A673 (cell line): ENCODE measurements at places on chromosomes 3 and 15. TPM values are rescaled to one million over a fixed set of nuclear protein-coding genes. Genes with fewer than 3 reads are reported as not detected.
A peak's percentile ranks its signal among the peaks of the same experiment; 100 is the strongest.

DNA sequence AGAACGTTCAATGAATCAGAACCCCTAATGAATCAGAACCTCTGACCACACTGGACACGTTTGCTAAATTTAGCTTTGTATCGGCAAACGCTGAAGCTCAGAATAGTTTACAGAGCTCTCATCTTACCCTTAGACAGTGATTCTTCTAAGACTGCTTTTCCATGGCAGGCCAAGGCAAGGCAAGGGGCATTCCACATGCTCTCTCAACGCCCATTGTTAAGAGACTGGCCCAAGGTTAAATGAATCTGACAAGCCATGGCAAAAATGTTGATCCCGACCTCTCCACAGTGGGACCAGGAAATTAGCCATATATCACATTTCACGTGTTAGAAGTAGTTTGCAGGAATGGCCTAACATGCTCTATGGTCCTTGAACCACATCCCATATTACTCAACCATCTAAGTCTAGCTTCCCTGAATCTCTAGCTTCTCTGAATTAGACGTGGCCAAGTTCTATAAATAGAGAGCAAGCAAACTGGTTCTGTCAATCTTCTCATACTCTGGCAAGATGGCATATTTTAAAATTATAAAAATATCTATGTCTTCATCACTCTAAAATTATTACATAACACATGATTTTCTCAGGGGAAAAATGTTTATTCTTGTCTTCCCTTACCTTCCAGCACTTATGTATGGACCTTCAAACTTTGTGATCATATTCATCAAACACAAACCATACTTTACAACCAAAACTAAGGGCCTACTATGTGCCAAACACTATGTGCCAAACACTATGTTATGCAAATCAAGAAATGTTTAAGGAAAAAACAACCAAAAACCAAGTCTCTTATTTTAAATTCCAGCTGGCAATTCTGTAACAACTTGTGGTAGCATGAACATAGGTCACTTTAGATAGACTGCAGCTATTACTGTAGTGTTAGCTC lies 54.3 kb downstream of the AAGAB start:
- DNase-seq, result no peak

GP5 gene
- total RNA-seq, result 0.09 and 0.11 TPM in 2 replicates

LRRFIP2 gene
- total RNA-seq, result 40.2 and 41.6 TPM in 2 replicates

IQCF5 gene
- not detected in 2 replicates for total RNA-seq

GRCh38 chr3:61439122-61439458 lies 122.3 kb upstream of the PTPRG start:
- no peak for DNase-seq

CEMIP gene
- total RNA-seq, result not detected in 2 replicates

GOLGA6A gene
- total RNA-seq, result not detected in 2 replicates

SATB1 gene
- 5.2 and 5.9 TPM in 2 replicates for total RNA-seq

CDHR4 gene
- 0.48 TPM in 1 of 2 replicates, not detected in the other for total RNA-seq

GRCh38 chr3:46284981-46285683 lies 42.9 kb downstream of the CCR3 start:
- DNase-seq, result no peak

- DNase-seq, result no peak
These were observed 43.1 kb downstream of the DNAJB8 start for GRCh38 chr3:128423525-128424147.

RPUSD3 gene
- total RNA-seq, result 46.9 and 67.2 TPM in 2 replicates

CTXN2 gene
- not detected in 2 replicates for total RNA-seq

GP9 gene
- not detected in 2 replicates for total RNA-seq

GRCh38 chr15:52080031-52080430 lies 32.5 kb downstream of the BCL2L10 start:
- no peak for DNase-seq

DNA sequence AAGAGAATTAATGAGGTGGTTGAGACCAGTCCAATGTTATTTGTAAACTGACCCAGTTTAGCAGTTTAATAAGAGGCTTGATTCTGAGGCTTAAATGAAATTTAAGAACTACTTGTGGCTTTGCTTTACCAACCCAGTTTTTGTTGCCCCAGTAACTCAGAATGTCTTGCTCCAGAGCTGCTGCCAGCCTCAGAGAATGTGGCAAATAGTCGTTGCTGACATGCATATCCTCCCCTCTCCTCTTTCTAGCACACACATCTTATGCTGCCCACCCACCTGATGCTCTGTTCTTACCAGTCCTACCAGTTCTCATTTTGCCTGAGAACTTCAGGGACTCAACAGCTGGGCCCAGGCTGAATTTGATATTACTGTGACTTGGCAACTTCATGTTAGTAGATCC lies 92.4 kb upstream of the TSC22D2 start:
- DNase-seq, result no peak

SGO1 gene
- 31.4 and 31.7 TPM in 2 replicates for total RNA-seq

- no peak for DNase-seq
These were observed 145.8 kb downstream of the CHDH start for GRCh38 chr3:53700441-53700840.

DNA sequence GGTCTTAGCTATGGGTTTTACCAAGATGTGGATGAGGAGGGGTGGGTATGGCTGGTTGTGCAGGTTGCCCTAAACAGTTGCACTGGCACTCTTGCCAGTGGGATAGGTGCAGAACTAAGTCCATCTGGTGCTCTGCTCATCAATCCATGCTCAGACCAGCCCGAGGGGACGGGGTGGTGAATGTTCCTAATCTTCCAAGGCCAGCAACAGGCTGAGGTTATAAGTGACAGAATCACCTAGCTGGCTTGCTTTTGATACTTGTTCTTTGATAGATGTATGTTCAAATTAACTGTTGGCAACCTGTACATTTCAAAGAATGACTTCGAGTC lies 53.5 kb upstream of the CCR2 start:
- no peak for DNase-seq

- no peak for DNase-seq
These were observed 1.7 kb downstream of the SEC13 start for GRCh38 chr3:10319251-10319650.

DNA sequence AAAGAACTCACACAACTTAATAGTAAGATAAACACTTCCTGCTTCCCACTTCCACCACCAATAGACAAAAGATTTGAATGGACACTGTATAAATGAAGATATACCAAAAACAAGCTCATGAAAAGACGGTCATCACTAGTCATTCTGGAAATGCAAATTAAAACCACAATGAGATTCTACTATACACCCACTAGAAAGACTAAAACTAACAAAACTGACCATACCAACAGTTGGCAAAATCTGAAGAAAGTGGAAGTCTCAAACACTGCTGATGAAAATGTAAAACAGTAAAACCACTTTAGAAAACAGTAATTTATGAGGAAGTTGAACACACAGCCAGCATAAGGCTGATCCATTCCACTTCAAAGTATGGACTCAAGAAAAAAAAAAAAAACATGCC lies 35.6 kb upstream of the CD96 start:
- no peak for DNase-seq

DNA sequence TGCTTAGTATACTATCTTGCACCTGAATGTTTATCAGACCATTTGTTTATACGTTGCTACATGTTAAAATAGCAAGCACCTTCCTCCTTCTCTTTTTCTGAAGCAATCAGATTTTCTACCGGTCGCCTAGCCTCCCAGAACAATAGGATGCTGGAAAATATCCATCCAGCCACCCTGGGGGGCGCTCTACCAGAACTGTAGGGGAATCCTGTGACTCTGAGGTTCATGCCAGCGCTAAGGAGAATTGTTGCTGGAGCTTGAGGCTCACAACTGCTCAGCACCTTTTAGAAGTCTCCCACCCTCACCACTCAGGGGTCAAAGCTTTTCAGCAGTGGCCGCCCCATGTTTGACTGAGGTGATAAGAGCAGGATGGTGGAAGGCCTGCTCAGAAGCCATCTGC lies 27.5 kb downstream of the SQOR start:
- DNase-seq, result no peak

DNA sequence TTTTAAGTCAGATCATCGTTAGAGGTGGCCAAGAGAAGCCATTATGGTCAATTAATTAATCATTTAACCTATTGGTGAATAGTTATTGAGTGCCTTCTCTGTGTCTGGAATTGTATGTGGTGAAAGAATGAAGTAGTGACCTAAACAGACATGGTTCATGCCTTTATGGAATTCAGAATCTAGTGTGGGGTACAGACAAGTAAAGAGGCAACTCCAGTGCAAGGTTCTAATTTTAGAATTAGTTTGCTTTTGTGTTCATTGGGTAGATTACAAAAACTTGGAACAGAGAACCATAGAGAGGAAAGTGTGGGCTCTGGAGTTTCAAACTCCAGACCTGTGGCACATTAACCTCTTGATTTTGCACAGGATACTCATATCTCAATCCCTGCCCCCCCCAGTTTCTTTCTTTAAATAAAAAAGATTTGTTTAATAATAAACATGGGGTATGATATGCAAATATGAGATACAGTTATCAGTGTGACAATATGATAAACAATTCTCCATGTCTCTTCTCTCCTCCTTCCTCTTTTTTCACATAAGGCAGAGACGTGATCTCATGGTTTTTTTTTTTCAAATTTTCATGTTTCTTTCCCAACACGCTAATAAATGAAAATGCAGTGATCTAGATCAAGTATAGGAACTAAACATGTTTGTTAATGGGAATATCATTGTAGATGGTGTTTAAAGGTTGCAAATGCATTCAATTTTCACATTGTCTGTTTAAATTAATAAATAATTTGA lies 117.9 kb downstream of the MITF start:
- DNase-seq, result no peak

GRCh38 chr3:25747033-25747432 lies 36.2 kb downstream of the NGLY1 start:
- no peak for DNase-seq

GRCh38 chr3:147099076-147099475 lies 307.3 kb downstream of the ZIC4 start:
- no peak for DNase-seq

DNA sequence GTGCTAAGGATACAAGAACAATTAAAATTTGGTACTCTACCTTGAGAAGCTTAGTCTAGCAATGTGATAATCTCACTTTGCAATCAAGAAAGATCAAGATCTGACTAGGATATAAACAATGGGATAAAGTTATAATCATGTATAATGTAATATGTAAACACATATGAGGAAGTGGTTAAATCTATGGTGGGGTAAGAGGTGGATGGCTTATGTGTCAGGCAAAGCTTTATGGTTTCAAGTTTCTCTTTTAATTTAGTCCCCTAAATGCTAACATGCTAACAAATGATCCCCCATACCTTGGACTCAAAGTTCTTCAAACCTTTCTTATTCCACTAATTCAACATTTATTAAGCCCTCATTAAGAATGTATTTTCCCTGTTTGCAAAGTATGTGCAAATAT lies 2.5 kb downstream of the RSL24D1 start:
- DNase-seq, result no peak

SCAANT1 gene
- not detected in 2 replicates for total RNA-seq

GRCh38 chr3:44058022-44058867 lies 183.4 kb upstream of the TOPAZ1 start:
- DNase-seq, result peak; percentile 28

- DNase-seq, result peak; percentile 87
These were observed 2.8 kb downstream of the SQOR start for GRCh38 chr15:45637552-45638033.

- DNase-seq, result no peak
These were observed 232.5 kb downstream of the CHST2 start for GRCh38 chr3:143351895-143352608.

DNA sequence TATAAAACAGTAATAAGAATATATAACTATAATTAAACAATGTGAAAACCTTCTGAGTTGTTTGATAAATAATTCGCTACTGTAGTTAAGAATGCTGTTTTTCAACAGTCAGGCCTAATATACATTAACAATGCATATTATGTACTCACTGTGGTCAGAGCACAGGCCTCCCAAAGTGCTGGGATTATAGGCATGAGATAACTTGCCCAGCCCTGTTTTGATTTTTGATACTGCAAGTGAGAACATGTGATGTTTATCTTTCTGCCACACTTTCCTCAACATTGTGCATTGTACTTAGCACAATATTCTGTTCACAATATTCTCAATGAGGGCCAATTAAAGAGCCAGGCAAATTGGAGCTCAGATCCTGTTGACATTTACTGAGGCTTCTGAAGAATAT lies 274.5 kb upstream of the RARB start:
- DNase-seq, result no peak

- no peak for DNase-seq
These were observed 76.1 kb upstream of the GAP43 start for GRCh38 chr3:115547207-115547606.

DNA sequence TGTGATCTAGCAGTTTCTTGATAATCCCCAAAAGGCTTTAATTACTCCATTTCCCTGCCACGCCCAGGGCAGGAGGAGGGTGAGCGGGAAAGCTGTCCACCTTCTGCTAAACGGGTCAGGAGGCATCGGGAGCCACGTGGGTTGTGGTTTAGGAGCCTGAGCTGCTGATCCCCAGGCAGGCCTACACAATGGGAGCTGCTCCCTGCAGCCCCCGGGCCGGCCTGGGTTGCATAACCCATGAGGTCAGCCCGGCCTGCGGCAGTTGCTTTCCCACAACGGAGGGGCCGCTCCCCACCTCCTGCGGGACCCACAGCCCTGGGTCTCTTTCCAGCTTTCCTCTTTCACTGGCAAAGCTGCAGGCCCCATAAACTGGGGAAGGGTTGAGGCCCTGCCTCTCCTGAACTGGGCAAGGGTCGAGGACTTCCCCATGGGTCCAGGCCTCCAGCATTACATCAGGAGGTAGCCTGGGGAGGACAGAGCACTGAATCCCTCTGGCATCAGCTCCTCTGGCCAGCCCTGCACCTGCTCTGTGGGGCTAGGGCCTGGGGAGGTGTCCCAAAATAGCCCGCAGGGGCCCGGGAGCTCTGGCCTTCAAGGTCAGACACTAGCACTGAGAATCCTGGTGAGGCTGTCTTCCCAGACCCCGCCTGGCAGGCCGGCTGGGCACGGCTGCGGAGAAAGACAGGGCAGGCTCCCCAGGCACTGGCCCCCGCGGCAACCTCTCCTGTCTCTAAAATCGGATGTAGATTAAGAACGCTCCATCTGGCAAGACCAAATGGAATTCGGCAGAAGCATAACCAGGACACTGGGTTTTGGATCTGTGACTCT lies 47.3 kb downstream of the ZDHHC19 start:
- no peak for DNase-seq

TIMP4 gene
- total RNA-seq, result 10.2 and 13.3 TPM in 2 replicates

GRCh38 chr3:123693584-123694190 lies 108.8 kb upstream of the HACD2 start:
- no peak for DNase-seq

DNA sequence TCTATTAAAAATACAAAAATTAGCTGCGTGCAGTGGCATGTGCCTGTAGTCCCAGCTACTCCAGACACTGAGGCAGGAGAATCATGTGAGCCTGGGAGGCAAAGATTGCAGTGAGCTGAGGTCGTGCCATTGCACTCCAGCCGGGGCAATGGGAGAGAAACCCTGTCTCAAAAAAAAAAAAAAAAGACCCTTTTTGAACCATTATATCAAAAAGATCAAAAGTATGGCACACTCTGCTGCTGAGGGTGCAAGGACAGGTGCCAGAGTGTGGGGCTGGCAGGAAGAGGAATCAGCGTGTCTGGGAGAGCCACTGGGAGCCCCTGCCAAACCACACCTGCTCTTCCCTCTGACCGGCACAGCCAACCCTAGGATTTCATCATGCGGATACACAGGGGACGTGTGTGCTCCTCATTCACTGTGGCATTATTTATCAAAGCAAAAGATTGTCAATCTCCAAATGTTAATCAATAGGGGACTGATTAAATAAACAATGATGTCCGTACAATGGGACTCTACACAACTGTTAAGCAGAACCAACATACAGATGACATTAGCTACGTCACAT lies 147.3 kb upstream of the TLE3 start:
- DNase-seq, result no peak
